ENCODE measurements at places on chromosomes 5 and 9.

DNA sequence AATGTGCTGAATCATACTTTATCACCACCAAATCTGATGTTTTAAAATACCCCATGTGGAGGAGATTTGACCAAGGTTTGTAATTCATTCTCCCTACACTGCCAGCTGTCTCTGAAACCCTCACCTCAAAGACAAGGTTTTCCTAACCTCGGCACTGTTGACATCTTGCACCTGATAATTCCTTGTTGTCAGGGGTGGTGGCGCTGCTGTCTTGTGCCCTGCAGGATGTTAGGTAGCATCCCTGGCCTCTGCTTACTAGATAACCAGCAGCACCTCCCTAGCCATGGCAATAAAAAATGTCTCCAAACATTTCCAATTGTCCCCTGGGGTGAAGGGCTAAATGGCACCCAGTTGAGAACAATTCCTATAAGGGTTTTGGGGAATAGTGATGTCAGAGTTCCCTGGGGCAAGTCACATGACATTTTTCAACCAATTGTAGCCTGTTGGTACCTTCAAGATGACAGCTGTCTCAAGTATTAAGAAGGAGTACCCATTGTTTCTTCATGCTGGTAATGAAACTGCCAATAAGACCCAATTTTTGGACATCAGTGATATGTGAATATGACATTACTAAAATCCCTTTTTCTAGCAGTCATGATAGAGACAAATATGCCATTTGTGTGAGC is 160.6 kb upstream of the PLCXD3 start:
- H3K4me3 ChIP-seq, result no peak overlapping the region
- H3K36me3 ChIP-seq, result peaks cover 5% of the 10 kb centered on the region
- no peaks in the 10 kb centered on the region for H3K4me1 ChIP-seq
- H3K27ac ChIP-seq, result no peak overlapping the region

- H3K4me3 ChIP-seq, result no peak within 1 kb of the TSS
- no peaks in the 10 kb centered on the region for H3K4me1 ChIP-seq
- peaks cover 9% of the 10 kb centered on the region for H3K27me3 ChIP-seq
- no peak for DNase-seq
Measured at GRCh38 chr9:114930056-114930812, at the start of gene TNFSF8. TSS of gene TNFSF8 (minus strand) at chr9:114930591. CDS start at chr9:114930303, 288 bp downstream.

DNA sequence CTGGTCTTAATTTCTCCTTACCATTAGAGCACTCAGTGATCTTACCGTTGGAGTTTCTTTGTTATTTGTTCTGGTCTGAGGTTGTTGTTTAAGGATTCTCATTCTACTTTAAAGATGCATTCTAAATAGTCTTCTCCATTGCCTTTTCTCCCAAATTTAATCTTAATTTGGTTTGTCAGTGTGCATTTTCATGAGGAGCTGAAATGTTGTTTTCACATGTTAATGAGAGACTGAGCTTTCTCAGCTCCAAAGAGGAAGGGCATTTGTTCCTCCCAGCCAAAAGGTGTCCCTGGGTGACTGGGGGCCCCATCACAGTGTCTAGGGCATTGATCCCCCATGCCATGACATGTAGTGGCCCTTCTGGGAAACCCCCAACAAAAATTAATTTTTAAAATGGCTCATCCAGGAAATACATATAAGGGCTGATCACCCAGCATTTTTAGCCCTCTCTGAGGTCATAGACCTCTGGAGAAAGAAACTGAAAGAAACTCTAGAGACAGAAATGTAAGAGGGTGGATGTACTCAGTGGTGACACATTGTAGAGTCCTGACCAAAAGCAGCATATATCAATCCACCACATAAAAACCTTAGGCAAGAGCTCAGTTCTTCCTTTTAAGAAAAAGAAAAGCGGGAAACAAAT is 240.4 kb upstream of the RAI14 start:
- DNase-seq, result no peak
- peak overlapping the region; percentile 49 for H3K27ac ChIP-seq
- no peaks in the 10 kb centered on the region for H3K27me3 ChIP-seq
- H3K36me3 ChIP-seq, result peaks cover 2% of the 10 kb centered on the region
- H3K4me3 ChIP-seq, result no peak overlapping the region
- peaks cover 9% of the 10 kb centered on the region for H3K4me1 ChIP-seq

DNA sequence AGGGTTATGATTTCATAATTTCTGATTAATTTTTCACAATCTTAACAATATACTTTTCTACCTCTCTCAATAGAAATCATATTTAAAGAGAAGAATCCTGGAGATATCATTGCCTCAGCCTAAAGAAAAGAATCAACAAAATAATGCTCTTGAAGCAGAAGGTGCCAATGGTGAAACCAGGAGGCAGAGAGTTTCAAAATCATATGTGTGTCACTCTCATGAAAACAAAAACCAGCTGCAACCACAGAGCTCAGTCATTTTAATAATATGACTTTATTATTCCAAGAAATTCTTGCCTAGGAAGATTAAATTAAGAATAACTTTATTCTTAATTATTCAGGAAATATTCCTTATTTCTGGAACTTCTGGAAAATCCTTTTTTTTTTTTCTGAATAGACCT is 266.8 kb upstream of the ACTBL2 start:
- DNase-seq, result no peak
- H3K36me3 ChIP-seq, result no peaks in the 10 kb centered on the region
- no peak overlapping the region for H3K4me3 ChIP-seq
- no peaks in the 10 kb centered on the region for H3K27me3 ChIP-seq
- no peaks in the 10 kb centered on the region for H3K4me1 ChIP-seq

GRCh38 chr5:74206579-74207550 is 433.7 kb downstream of the ENC1 start:
- no peaks in the 10 kb centered on the region for H3K27me3 ChIP-seq
- no peak overlapping the region for H3K27ac ChIP-seq
- no peak for DNase-seq
- no peak overlapping the region for H3K4me3 ChIP-seq

GRCh38 chr5:64301566-64301965 is 135.9 kb downstream of the RNF180 start:
- no peaks in the 10 kb centered on the region for H3K36me3 ChIP-seq
- H3K27ac ChIP-seq, result no peak overlapping the region
- H3K4me3 ChIP-seq, result no peak overlapping the region

- H3K4me3 ChIP-seq, result no peak overlapping the region
- H3K36me3 ChIP-seq, result peaks cover 14% of the 10 kb centered on the region
- H3K4me1 ChIP-seq, result peaks cover 2% of the 10 kb centered on the region
Measured at GRCh38 chr5:170442921-170443320, 53.8 kb upstream of the KCNMB1 start.

GRCh38 chr5:107501965-107502675 is 168.6 kb downstream of the EFNA5 start:
- H3K4me1 ChIP-seq, result peaks cover 71% of the 10 kb centered on the region
- H3K4me3 ChIP-seq, result peak overlapping the region; percentile 85
- peaks cover 7% of the 10 kb centered on the region for H3K27me3 ChIP-seq
- no peaks in the 10 kb centered on the region for H3K36me3 ChIP-seq
- DNase-seq, result no peak

DNA sequence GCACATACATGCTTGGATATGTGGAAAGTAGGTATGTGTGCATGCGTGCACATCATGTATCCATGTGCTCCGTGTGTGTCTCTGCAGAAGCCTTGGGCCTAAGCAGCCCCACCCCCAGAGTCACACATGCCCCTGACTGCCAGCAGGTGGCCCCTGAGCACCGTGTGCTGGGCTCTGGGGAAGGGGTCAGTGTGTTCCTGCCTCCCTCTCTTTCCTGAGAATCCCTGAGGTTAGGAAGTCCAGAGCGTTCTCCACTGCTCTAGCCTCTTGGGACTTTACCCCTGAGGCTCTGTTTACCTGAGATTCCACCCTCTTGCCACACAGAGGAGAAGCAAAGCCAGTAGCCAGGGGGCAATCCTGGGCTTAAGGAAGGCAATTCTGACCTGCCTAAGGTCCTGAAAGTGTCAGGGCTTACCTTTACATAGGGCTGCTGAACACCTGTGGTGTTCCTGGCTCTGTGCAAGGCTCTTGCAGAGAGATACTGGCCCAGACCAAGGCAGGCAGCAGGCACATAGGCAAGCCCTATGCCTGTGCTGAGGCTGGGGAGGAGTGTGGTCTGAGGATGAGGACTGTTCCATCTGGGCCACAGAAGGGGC is 207.3 kb downstream of the TMEM38B start:
- H3K4me3 ChIP-seq, result no peak overlapping the region
- no peak overlapping the region for H3K27ac ChIP-seq
- no peaks in the 10 kb centered on the region for H3K27me3 ChIP-seq
- peak; percentile 70 for DNase-seq
- H3K4me1 ChIP-seq, result peaks cover 7% of the 10 kb centered on the region
- H3K36me3 ChIP-seq, result peaks cover 7% of the 10 kb centered on the region

DNA sequence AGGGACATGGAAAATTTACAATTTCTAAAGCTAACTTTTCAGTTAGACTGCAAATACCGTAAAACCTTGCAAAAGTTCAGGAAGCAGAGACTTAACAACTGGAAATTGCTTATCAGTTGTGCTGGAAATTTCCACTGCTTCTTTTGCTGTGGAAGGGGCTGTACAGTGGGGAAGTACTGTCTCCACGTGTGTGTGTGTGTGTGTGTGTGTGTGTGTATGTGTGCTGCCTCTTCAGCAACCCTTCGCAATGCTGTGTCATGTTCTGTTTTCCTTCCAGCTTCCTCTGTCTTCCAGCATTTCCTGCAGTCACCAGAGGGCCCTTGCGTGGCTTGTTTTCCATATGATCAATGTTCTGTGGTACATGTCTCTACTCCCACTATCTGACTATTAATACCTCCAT is 87.5 kb upstream of the RANBP3L start:
- H3K36me3 ChIP-seq, result no peaks in the 10 kb centered on the region
- no peak overlapping the region for H3K4me3 ChIP-seq
- no peak overlapping the region for H3K27ac ChIP-seq
- H3K4me1 ChIP-seq, result peaks cover 10% of the 10 kb centered on the region
- DNase-seq, result no peak

GRCh38 chr9:110187126-110187525 is 20.8 kb downstream of the C9orf152 start:
- no peak overlapping the region for H3K4me3 ChIP-seq
- no peak overlapping the region for H3K27ac ChIP-seq
- DNase-seq, result no peak
- peaks cover 6% of the 10 kb centered on the region for H3K27me3 ChIP-seq

DNA sequence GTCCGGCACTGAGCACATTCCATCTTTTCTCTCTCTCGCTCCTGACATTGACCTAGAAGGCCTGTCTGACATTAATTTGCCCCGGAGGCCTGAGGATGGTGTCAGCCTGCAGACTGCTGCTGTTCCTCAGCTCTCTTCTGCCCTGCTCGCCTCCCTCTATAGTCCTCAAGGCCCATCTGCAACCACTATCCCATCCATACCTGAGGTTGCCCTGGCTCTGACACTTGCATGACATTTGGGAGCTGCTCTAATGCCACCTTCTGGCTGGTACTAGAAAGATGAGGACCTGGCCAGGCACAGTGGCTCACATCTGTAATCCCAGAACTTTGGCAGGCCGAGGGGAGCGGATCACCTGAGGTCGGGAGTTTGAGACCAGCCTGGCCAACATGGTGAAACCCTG is 38.6 kb upstream of the GGTA1 start:
- H3K27me3 ChIP-seq, result peaks cover 2% of the 10 kb centered on the region
- H3K4me3 ChIP-seq, result no peak overlapping the region
- H3K27ac ChIP-seq, result no peak overlapping the region
- no peaks in the 10 kb centered on the region for H3K4me1 ChIP-seq
- no peaks in the 10 kb centered on the region for H3K36me3 ChIP-seq

- peak overlapping the region; percentile 95 for H3K4me3 ChIP-seq
- DNase-seq, result no peak
- H3K27me3 ChIP-seq, result no peaks in the 10 kb centered on the region
- peaks cover 4% of the 10 kb centered on the region for H3K4me1 ChIP-seq
- peak overlapping the region; percentile 69 for H3K27ac ChIP-seq
Measured at GRCh38 chr5:74767579-74767913, 497 bp downstream of the NSA2 start.

GRCh38 chr9:88835038-88835466 is 156.2 kb upstream of the S1PR3 start:
- H3K36me3 ChIP-seq, result peaks cover 9% of the 10 kb centered on the region
- H3K27ac ChIP-seq, result no peak overlapping the region
- H3K27me3 ChIP-seq, result peaks cover under 1% of the 10 kb centered on the region
- H3K4me3 ChIP-seq, result no peak overlapping the region

- no peaks in the 10 kb centered on the region for H3K4me1 ChIP-seq
- no peaks in the 10 kb centered on the region for H3K27me3 ChIP-seq
- no peak overlapping the region for H3K27ac ChIP-seq
Measured at GRCh38 chr9:5783982-5784381, 48.9 kb downstream of the ERMP1 start.

- H3K36me3 ChIP-seq, result no peaks in the 10 kb centered on the region
- peaks cover 2% of the 10 kb centered on the region for H3K27me3 ChIP-seq
- H3K27ac ChIP-seq, result peak overlapping the region; percentile 14
Measured at GRCh38 chr9:82332774-82333152, 344.2 kb downstream of the SPATA31D1 start.

DNA sequence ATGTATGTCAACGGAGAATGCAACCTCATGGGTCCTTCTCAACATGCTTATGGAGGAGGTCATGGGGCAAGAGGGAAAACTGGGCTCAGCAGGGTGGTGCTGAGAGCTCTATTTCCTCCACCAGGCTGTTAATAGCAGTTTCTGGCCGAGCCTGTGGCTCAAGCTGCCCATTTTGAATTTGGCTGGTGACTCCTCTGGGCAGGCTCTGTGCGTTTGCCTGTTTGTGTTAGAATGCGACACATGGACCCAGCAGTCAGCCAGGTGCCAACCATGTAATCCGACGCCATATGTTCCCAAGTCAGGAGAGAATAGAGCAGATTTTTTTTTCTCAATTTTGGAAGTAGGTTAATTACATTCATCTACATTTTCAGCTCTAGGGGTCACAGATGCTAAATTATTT is 387.7 kb upstream of the CLINT1 start:
- H3K27ac ChIP-seq, result peak overlapping the region; percentile 65
- DNase-seq, result peak; percentile 16
- peaks cover 20% of the 10 kb centered on the region for H3K4me1 ChIP-seq
- no peak overlapping the region for H3K4me3 ChIP-seq
- H3K27me3 ChIP-seq, result peaks cover 3% of the 10 kb centered on the region

DNA sequence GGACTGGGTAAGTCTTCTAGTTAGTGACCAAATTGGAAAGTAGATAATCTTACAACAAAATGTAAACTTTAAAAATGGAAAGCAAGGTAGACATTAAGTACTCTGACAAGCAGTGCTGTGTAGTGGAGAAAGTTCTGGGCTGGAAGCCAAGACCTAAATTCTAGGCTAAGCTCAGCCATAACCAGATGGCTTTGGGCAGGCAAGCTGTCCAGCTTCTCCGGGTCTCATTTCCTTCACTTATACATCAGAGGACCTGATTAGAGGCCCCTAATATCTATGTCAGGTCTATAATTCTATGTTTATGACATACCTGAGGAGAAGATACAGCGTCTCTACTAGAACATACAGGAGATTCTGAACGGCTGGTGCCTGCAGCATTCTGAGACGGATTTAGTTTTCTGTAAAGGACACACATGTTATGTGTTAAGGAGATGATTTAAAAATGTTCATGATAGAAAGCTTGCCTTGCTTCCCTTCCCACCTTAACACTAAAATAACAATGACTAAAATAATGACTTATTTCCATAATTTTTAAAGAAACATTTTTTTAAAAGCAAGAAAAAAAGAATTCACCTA is 61.2 kb downstream of the ELL2 start:
- no peak overlapping the region for H3K4me3 ChIP-seq
- H3K36me3 ChIP-seq, result peaks cover 6% of the 10 kb centered on the region
- peaks cover 8% of the 10 kb centered on the region for H3K27me3 ChIP-seq

DNA sequence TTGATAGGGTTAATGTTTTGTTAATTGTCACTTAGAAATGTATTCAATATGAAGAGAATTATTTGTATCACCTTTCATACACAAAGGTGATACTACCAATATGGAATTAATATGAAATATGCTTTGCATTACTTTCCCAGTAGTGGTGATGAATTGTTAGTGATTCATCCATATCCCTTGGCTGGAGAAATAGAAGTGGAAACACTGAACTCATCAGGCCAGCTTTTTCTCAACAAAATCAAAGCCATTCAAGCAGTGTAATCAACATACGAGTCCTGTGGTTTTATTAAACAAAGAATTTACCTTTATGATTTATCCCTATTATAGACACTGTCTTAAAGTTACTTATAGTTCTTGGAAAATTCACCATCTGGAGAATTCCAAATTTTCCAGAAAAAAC is 264.0 kb upstream of the MEF2C start:
- DNase-seq, result no peak
- no peak overlapping the region for H3K27ac ChIP-seq
- H3K27me3 ChIP-seq, result peaks cover 2% of the 10 kb centered on the region
- H3K4me3 ChIP-seq, result no peak overlapping the region

Data from glutamatergic neuron (in vitro differentiated cells).